ENCODE measurements at places on chromosomes 4 and X.
A peak's percentile ranks its signal among the peaks of the same experiment; 100 is the strongest.

- DNase-seq: no peak
These were observed 97.1 kb upstream of the ANK2 start for GRCh38 chr4:112952313-112952700.

- DNase-seq: no peak
These were observed 490.9 kb upstream of the AADAT start for GRCh38 chr4:170580651-170581050.

- DNase-seq: no peak
These were observed 16.4 kb downstream of the NAAA start for GRCh38 chr4:75924309-75924827.

GRCh38 chr4:125389713-125390112 is 75.0 kb downstream of the FAT4 start:
- DNase-seq: no peak

GRCh38 chr4:41145571-41146078 is 68.7 kb downstream of the APBB2 start:
- no peak for DNase-seq

GRCh38 chr4:78749258-78749971 is 26.7 kb upstream of the BMP2K start:
- no peak for DNase-seq

DNA sequence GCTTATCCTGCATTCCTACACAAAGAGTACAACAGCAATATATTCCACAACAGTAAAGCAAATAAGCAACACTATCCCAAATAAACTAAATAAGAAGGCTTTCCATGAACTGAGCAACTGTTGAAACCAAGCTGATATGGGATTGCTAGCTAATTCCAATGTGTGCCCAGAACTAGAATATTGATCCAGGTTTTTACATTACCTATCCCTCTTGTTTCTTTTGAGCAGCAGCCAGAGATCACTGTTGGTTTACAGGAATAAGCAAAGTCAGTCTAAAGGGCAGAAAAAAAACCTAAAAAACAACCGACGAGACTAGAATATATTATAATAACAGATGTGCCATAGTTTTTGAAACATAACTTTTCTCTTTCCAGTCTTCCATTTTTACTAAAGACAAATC is 22.4 kb upstream of the ADH4 start:
- DNase-seq: no peak

DNA sequence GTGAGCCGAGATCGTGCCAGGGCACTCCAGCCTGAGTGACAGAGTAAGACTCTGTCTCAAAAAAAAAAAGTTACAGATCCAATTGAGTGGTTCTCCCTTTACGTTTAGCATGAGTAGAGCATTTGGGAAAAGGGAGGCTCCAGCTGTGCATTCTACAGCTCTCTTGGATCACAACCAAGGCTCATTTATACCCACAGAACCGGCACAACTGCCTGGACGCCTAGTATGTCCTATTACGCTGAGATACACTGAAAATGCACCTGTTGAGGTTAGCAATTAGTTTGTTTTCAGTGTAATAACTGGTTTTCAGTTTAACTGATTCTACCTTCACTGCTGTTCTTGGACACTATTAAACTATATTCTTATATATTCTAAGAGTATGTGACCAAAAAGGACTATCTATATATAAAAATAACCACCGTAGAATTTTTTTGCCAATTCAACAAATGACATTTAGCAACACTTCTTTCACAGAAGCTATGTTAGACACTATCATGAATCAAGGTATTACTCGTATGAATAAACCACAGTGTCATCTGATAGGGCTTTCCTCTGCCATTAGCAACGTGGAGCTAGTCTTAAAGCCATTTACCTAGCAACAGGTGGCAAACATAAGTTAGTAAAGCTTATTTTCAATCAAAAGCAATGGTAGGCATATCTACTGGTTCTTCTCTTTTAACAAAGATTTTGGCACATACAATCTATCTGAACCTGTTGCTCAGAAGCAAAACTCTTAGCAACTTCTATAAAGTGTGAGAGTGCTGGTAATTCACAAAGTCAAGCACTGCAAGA is 3.6 kb downstream of the OTUD4 start:
- no peak for DNase-seq

DNA sequence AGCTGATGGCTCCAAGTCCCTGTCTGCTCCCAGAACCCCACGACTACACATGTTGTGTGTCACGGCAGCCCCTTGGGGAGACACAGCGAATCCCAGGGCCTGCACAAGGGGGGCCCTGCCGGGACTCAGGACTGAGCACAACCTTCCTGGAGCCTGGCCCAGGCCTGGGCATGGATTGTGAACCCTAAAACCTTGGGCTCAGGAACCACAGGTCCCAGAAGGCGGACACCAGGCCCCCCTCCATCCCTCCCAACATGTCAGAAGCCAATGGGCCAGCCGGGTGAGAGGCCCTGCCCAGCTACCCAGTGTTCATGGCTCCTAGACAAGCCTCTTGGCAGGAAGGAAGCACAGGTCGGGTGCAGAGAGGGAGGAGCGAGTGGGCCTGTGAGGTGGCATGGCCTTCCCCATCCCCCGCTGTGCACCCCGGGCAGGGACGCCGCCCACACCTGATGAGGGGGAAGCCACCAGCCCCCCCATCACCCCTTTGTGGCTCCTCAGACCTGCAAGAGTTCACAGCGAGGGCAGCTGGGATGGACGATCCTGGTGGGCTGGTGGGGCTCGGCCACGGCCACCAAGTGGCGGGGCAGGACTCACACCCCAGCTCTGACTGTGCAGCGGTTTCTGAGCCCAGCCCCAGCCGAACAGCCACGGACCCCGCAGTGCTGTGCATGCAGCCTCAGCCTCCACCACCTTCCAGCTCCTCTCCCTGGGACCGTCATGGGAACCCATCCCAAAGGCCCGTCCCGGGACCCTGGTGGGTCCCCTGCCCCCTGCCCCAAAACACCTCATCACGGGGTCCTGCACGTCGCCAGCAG is 3.7 kb downstream of the PDE6B start:
- DNase-seq: no peak

DNA sequence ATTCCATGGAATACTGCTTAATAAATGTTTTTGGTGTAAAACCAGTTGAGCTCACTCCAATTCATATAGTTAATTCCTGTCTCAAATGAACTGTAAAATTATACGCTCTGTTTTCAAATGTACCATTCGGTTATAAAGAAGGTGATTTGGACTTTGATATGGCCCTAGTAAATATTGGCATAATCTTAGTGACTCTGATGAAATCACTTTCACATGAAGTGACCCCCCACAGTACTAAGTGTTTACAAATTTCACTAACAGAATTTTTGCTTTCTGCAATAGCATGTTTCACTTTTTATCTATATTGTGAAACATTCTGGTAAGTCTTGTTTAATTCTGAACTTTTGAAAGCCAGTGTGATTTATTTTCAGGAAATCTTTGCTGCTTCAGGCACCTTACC is 10.9 kb downstream of the GC start:
- DNase-seq: no peak

- no peak for DNase-seq
These were observed 507.7 kb upstream of the DIAPH2 start for GRCh38 chrX:96176921-96177320.

GRCh38 chrX:39470588-39471407 is 627.0 kb downstream of the BCOR start:
- no peak for DNase-seq

- DNase-seq: no peak
These were observed 634.2 kb upstream of the NR3C2 start for GRCh38 chr4:149076401-149076800.

- no peak for DNase-seq
These were observed 17.3 kb upstream of the BBS12 start for GRCh38 chr4:122715221-122715620.

GRCh38 chr4:150278206-150278605 is 200.0 kb downstream of the DCLK2 start:
- no peak for DNase-seq

DNA sequence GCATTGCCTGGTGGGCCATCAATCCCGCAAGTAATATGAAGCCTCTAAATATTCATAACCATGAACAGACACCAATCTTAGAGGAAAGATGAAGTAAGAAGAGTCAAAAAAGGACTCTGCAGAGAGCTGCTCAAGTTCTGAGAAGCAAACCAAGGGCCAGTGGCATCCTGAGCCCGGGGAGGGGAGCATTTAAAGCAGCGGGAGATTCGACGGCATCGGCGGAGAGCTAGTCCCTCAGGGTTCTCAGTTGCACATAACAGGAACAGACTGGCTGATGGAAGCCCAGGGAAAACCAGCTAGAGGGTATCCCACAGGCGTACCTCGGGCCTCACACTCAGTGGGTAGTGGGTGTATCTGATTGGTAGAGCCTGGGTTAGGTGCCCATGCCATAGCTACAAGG is 4.9 kb upstream of the PNMA6E start:
- no peak for DNase-seq

- no peak for DNase-seq
These were observed 5.5 kb upstream of the XAGE2 start for GRCh38 chrX:52363247-52363883.

DNA sequence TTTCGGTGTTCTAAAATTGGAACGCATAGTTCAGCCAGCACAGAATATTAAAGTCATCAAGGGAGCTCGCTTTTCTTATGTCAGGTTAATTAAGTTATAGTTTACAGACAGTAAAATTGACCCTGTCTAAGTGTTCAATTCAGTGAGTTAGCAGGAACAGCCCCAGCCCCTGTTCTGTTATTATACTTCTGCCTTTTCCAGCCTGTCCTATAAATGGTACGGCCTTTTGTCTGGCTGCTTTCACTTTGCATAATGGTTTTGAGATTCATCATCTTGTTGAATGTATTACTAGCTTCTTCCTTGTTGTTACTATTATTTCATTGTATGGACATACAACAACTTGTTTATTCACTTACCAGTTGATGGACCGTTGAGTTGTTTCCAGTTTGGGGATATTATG is 9.5 kb downstream of the CXCL13 start:
- no peak for DNase-seq

DNA sequence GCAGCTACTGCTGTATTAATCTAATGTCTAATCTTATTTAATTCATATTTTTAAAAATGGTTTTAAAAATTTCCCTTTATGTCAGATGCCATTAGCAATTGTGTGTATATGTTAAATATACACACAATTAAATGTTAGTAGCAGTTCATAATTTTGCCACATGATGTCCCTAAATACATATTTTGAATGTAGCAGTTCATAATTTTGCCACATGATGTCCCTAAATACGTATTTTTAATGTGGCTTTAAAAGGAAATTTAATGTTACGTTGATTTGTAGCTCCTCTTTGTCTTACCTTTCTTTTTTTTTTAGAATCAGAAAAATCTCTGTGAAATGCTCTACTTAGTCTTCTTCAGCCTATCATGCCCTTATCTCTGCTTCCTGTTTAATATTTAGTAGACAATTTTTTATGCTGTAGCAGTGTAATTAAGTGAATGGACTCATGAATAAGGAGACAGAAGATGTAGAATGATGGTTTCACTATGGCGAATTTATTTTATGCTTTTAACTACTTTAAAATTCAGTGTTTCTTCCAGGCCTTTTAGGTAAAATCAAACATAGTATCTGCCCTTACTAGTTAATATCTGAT is 26.1 kb downstream of the RBM46 start:
- no peak for DNase-seq

- DNase-seq: no peak
These were observed 188.8 kb upstream of the FSTL5 start for GRCh38 chr4:162352580-162353107.

GRCh38 chr4:138174981-138175794 is 67.0 kb downstream of the SLC7A11 start:
- no peak for DNase-seq

DNA sequence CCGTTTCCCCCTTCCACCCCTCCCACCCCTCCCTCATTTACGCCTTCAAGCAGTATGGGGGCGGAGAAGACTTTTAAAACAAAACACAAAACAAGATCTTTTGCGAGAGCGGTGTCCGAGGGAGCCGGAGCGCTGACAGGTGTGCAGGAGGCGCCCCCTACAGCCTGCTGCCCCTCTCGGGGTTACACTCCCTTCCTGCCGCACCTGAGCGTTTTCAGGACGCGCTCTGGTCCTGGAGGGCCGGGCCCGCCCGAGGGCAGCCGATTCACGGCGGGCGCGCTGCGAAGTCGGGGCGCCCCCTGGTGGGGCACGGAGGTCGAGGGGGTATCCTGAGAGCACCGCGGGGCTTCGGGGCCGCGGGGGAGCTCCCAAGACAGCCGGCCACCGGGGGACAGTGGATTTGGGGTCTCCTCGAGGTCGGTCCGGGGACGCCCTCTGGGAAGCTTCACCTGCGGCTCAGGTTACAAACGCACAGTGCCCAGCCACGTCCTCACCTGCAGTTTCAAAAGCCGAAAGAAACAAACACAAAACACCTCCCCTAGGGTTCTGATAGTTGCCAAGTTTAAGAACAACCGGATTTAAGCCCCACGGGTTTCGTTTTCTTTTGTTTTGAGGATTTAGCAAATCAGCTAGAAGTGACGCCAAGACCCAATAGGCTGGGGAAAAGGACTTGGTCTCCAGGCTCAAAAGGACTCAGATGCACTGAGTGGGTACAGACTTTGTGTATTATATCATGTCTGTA is 8.0 kb upstream of the NEUROG2 start:
- peak; percentile 83 for DNase-seq

GRCh38 chrX:2500803-2501558 is at the start of the genes DHRSX and ZBED1:
DHRSX (minus strand) TSS chrX:2500976; CDS start chrX:2500925, 51 bp downstream.
ZBED1 (minus strand) TSS chrX:2500976; CDS start chrX:2490719, 10,257 bp downstream.
- peak; percentile 62 for DNase-seq

DNA sequence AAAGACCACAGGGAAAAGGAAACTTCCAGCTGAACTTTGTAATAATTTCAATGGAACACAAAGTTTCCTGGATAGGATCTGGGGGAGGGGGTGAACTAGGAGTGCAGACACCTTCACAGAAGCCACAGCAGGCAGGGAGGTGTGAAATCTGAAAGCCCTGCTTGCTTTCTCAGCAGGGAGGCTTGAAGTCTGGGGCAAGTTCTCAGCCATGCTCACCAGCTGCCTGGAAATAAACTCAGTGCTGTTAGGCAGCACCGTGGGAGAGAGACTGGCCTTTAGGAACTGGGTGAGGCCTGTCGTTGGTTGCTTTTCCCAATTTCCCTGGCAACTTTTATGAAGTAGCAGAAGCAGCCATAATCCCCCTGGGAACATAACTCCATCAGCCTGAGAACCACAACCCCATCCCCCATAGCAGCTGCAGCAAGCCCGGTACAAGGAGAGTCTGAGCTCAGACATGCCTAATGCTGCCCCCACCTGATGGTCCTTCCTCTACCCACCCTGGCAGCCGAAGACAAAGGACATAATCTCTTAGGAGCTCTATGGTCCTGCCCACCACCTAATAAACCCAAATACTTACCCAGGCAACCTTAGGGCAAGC is 39.2 kb upstream of the NMU start:
- no peak for DNase-seq

GRCh38 chrX:22795671-22796070 is 204.1 kb upstream of the DDX53 start:
- DNase-seq: no peak

- no peak for DNase-seq
These were observed 131.7 kb downstream of the EPHA5 start for GRCh38 chr4:65538571-65538970.

- peak; percentile 69 for DNase-seq
These were observed 26.7 kb downstream of the HTT-AS start for GRCh38 chr4:3047464-3048286.

DNA sequence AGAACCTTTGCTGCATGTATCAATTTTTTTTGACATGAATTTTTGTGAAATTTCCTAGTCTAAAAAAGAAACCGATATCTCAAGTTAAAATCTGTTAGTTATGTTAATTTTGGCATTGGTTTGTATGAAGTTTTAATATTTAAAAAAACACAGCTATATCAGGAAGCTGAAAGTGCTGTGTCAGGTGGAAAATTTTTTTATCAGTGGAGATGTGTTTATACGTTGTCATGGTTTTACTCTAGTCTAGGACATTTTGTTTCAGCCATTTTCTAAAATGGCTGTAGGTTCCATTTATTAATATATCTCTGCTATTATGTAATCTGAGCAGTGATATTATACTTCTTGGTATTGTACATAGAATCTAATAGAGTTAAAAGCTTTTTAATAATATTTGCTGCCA is 34.2 kb downstream of the OCRL start:
- DNase-seq: no peak
